ENCODE measurements at places on chromosomes 2 and 18.
A peak's percentile ranks its signal among the peaks of the same experiment; 100 is the strongest.

- no peak for DNase-seq
Observed at GRCh38 chr2:239852272-239852671, 172.9 kb downstream of the NDUFA10 start.

DNA sequence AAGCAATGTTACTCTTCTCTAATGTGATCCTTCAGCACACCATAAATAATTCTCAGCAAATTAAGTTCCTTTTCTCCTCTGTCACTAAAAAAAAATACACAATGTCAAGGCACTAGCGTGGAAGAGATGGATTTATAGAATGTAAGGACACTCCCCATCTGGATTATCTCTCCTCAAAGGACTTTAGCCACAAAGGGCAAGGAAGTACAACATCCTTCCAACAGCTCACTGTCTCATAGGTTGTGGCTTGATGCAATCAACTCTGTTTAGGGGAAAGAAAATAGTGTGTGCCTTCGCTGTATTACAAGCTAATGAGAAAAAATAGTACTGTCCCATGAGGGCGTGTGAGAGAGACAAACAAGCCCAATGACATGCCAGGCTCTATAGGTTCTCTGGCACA lies 129.1 kb upstream of the DNMT3A start:
- no peak for DNase-seq

GRCh38 chr2:226802573-226802972 lies 3.0 kb upstream of the IRS1 start:
- DNase-seq: no peak

- no peak for DNase-seq
Observed at GRCh38 chr2:66435549-66435875, 587 bp downstream of the MEIS1 start.

DNA sequence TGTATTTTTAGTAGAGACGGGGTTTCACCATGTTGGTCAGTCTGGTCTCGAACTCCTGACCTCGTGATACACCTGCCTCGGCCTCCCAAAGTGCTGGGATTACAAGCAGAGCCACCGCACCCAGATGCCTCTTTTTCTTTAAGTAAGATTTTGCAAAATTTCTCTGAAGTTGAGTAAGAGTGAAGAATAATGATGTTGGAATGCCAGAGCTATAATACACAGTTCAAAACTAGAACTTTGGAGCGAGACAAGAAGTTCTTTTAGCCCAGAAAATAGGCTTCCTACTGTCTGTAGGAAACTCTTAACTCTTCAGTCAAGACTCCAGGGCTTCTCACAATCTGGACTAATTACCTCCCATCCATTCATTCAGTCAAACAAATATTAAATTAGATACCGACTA lies 51.4 kb downstream of the MARCHF4 start:
- DNase-seq: no peak

- DNase-seq: no peak
Observed at GRCh38 chr2:65388051-65388531, 44.3 kb downstream of the SPRED2 start.

GRCh38 chr2:67574230-67574629 lies 177.1 kb downstream of the ETAA1 start:
- no peak for DNase-seq

DNA sequence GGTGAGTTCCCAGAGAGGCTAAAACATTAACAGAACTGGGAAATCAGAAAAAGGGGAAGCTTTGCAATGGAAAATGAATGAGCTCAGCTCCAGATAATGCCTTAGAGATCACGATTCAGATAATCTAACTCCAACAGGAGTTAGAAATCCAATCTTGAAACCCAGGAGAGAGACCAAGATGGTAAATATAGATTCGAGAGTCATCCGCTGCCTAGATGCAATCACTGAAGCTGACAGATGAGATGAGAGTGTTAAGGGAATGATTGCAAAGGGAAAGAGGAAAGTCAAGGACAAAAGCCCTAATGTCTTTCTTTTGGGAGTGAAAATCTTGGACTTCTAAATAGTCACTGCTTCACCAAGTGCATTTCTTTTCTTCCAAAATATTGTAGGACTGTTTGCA lies 722.0 kb downstream of the EPHA4 start:
- DNase-seq: no peak

DNA sequence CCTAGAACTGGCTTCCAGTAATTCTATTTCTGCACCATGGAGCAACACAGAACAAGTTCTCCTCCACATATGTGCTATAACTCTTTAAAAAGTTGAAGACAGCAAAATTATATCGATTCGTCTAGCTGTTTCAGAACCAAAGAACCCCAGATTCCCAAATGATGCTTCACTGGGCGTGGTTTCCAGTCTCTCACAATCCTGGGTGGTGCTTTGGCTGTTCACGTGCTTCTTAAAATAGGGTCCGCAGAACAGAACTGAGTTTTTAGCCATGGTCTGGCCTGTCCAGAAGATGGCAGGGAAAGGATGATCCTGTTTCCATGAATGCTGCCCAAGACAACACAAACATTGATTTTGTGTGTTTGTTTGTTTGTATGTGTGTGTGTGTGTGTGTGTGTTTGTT lies 37.6 kb upstream of the PARD3B start:
- DNase-seq: no peak

GRCh38 chr18:46622451-46622850 lies 34.6 kb downstream of the LOXHD1 start:
- no peak for DNase-seq

DNA sequence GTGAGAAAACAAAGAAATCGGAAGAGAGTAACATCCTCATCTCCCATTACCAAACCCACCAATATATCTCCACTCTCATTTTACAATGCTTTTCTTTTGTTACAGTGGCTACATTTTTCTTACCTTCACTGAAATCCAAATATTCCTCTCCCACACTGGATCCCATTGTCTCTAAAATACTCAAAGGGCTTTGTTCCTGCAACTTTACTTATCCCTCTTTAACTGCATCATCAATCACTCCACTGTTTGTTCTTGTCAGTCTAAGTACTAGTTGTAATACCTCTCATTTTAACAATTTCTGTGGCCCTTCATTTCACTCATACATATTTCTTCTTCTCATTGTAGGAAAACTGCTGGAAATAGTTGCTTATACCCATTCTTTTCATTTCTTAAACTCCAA lies 464.2 kb upstream of the PIK3C3 start:
- no peak for DNase-seq

DNA sequence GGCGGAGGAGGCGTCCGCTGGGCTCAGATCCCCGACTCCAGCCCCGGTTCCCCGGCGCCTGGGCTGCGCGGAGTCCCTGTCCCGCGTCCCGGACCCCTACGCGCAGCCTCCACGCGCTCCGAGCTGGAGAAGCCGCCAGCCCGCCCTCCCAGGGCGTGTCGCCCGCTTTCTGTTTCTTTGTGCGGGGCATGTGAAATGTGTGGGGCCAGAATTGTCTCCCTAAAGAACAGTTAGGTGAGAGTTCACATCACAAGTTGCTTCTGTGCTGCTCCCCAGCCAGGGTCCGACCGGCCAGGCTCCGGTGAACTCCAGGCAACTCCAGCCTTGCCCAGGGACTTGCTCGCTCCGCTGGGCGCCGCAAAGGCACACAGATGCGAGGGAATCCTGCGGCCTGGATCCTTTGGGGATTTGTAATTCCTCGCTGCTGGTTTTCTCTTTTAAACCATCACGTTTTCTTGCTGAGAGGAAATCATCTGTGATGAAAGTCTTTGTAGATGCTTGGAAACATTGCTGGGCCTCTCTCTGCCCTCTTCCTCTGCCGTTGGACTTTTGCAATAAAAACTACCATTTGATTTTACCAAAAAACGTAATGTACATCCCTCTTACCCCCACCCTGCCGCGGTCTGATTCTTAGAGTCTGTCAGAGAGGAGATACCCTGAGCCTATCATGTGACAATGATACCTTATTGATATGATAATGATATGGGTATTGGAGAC lies 631 bp downstream of the GYPC start:
- peak; percentile 56 for DNase-seq

GRCh38 chr18:55713707-55714106 lies 125.7 kb upstream of the TCF4 start:
- DNase-seq: no peak

DNA sequence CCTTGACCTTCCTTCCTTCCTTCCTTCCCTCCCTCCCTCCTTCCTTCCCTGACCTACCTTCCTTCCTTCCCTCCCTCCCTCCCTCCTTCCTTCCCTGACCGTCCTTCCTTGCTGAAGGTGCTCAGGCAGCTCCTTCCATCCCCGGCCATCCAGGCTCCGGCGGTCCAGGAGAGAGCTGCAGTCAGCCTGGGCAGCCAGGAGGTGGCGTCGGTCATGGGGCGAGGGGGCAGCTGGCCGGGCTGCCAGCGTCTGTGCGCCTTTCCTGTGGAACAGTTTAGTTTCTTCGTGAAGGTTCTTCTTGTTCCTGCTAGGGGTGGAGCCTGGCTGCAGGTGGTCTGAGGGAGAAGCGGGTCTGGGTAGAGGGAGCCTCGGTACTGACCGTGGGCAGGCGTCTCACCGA lies 15.7 kb downstream of the GPR35 start:
- no peak for DNase-seq

Measured in activated T-cell treated with anti-CD3 and anti-CD28 coated beads, Interleukin-2, amount 50 U/mL, for 72 hours (primary cell).